A673 (cell line): ENCODE measurements at places on chromosomes 7 and 10. TPM values are rescaled to one million over a fixed set of nuclear protein-coding genes. Genes with fewer than 3 reads are reported as not detected.

AKR1D1 gene
- total RNA-seq: not detected in 2 replicates

DNA sequence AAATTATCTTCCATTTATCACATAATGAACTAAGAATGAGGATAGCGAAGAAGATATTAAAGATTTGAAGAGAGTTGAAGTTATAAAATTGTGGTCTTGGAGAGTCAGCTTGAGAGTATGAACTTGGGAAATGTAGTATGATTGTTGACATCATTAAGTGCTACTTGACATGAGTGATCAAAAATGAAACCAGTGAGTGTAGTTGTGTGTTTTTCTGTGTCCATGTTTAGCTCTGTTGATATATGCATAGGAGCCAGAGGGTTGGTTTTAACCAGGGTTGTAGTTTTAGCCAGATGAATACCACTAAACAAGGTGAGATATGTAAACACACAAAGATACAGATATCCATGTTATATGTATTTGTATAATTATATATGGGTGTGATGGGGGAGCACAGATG, 6.2 kb downstream of the TMEM106B start:
- H3K36me3 ChIP-seq: peaks cover 24% of the 10 kb centered on the region
- no peak overlapping the region for H3K27ac ChIP-seq
- DNase-seq: no peak
- H3K4me3 ChIP-seq: no peak overlapping the region

ENKUR gene
- 0.17 TPM in 1 of 2 replicates, not detected in the other for total RNA-seq

RADIL gene
- 5.0 and 7.6 TPM in 2 replicates for total RNA-seq

SFRP5 gene
- not detected in 2 replicates for total RNA-seq

GRCh38 chr10:90130321-90131086, 429.1 kb downstream of the KIF20B start:
- no peaks in the 10 kb centered on the region for H3K4me1 ChIP-seq
- no peak for DNase-seq
- H3K4me3 ChIP-seq: no peak overlapping the region

DNA sequence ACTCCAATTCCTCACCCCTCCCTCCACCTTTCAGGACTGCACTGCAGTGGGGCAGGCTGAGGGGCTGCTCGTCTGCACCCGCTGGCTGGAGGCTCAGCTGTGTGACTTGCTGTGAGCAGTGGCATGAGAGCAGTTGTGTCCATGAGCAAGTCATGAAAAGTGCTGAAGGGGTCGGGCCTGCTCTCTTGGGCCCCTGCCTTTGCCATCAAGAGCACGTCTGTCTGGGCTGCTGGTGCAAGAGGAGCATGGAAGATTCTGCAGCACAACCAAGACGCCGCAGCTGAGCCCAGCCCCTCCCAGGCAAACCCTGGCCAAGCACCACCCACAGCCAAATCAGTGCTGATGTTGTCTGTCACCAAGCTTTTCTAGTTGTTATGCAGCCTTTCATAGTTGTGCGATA, 284.3 kb downstream of the TCERG1L start:
- no peaks in the 10 kb centered on the region for H3K36me3 ChIP-seq
- DNase-seq: no peak
- H3K27ac ChIP-seq: no peak overlapping the region
- H3K4me1 ChIP-seq: no peaks in the 10 kb centered on the region
- no peak overlapping the region for H3K4me3 ChIP-seq

DNA sequence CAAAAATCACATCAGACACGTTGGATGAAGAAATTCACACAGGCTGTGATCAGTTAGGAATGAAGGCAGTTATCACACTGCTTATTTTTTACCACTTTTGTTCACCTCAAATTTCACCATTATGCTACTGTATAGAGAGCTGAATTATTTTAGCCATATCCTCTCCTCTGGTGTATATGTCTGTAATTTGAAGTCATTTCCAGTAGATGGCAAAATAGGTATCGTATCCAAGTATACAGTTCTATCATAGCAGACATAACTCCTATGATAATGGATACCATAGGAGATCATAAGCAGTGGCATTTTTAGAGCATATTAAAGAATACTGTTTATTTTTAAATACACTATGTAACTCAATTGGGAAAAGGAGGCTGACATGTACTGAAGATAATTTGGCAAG, 909.7 kb downstream of the DNAJB9 start:
- peak; percentile 17 for DNase-seq
- H3K4me3 ChIP-seq: no peak overlapping the region
- H3K27me3 ChIP-seq: no peaks in the 10 kb centered on the region
- H3K27ac ChIP-seq: no peak overlapping the region
- H3K4me1 ChIP-seq: no peaks in the 10 kb centered on the region
